ENCODE measurements at places on chromosomes 5 and 9.

DNA sequence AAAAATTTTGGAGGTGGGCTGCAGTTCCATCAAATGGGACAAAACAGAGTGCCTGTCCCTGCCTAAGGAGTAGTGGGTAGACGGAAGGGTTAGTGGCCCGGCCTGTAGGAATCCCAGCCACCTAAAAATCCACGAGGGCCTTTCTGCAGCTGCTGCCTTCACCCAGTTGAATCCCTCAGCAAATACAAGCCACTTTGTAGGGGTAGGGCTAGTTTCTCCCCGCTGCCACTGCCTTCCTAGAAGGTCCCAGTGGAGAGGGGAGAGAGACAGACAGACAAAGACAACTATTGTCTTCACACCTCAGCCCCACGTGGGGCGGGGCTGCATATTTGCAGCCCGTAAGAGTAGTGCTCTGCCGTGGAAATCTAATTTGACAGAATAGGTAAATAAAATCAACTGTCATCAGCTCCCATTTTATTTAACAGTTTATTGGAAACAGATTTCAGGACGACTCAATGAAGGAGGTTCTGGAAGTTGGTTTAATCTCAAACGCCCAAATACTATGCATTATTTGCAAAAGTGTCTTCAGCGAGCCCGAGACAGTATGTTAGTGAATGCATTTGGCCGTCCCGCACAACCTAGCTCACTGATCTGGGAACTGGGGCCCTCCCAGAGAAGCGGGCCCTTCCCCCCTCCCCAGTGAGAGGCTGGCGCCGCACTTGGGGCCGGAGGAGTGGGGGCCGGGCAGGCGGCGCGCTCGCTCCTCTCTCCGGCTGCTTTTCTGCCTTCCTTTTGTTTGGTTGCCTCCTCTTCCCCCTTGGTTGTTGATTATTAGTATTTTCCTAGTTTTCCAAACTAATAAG, 67.6 kb upstream of the TBCA start:
- DNase-seq = no peak

DNA sequence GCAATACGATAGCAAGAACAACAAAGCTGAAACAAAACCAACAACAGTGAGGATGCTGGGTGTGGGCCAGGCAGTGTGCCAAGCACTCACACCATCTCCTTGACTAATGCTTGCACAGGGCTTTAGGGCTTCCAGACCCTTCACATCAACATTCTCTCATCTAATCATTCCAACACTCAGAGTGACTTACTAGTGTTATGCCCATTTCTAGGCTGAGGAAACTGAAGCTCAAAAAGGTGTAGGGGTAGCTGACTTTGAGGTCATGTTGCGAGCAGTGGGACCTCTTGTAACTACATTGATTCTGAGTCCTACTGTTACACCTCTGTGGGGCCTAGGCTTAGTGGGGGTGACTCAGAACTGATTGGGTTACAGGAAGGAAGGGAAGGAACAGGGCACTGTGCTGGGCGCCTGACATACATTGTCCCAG, 9.7 kb downstream of the ANGPTL2 start:
- no peak for DNase-seq

GRCh38 chr9:112198646-112199045, 23.5 kb upstream of the SUSD1 start:
- no peak for DNase-seq

DNA sequence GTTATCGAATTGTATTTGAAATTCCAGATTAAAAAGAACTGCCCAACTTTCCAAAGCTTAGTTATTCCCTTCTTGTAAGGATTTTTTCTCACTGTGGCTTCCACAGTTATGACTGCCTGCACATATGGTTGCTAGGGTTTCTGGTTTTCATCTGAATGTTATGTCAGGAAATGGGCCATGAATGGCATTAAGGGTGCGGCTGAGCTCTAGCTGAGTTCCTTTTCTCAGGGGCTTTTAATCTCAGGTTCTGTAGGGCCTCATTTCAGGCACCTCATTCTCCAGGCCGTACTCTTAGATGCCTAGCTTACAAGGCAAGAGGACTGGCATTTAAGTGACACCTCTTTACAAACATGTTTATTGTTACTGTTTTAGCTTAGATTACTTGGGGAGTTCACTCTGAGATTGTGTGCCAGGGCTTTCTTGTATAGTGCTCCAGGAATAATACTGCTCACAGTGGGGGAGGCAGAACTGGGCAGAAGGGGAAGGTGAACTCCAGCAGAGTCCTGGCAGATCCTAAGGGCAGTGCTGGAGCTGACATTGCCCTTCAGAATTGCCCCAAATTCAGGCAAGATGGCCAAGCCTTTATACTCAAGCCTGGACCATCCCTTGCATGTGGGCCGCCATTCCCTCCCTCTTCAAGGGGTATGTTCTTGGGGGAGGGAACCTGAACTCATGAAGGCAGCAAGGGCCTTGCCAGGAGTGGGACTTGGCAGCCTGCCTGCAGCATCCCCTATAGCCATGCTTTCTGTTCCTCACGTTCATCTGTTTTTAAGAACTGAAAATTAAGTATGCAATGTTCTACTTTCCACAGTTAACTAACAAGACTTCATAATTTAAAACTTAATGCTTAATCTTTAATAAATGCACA, 111.5 kb downstream of the KDM4C start:
- no peak for DNase-seq

DNA sequence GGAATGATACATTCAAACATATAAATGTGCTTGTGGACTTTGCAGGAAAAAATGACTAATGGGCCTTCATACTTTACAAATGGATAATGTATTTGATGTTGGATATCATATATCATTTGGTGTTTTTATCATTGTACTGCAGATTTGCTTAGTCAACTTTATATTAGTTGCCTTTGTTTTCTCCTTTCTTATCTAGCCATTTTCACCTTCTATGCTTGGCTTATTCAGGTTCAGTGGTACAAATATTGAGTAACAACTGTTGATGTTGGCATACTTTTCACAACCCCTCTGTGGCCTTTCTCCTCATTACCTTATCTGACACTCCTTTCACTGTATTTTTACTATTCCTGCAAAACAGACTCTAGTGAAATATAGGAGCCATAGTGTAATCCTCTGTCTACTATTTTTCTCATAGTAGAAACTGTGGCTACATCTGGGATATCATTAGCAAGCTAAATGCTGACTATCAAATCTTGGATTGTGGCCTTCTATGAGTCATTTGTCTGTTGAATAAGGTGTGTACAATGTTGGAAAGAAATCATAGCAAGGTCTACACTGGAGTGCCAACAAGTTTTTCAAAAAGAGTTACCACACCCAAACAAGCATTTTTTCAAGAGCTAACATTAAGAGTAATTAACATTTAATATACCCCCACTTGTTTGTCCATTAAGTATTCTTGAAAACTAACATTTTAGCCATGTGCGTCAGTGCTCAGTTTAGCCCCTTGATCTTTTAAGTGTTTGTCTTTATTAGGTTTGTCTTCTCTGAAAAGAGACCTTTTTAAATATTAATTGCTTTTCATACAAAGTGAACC, 330.1 kb downstream of the ADGRV1 start:
- DNase-seq = no peak

GRCh38 chr9:127112056-127112455, 10.4 kb downstream of the ANGPTL2 start:
- DNase-seq = no peak

GRCh38 chr5:90014420-90014819, 395.1 kb downstream of the CETN3 start:
- DNase-seq = no peak

DNA sequence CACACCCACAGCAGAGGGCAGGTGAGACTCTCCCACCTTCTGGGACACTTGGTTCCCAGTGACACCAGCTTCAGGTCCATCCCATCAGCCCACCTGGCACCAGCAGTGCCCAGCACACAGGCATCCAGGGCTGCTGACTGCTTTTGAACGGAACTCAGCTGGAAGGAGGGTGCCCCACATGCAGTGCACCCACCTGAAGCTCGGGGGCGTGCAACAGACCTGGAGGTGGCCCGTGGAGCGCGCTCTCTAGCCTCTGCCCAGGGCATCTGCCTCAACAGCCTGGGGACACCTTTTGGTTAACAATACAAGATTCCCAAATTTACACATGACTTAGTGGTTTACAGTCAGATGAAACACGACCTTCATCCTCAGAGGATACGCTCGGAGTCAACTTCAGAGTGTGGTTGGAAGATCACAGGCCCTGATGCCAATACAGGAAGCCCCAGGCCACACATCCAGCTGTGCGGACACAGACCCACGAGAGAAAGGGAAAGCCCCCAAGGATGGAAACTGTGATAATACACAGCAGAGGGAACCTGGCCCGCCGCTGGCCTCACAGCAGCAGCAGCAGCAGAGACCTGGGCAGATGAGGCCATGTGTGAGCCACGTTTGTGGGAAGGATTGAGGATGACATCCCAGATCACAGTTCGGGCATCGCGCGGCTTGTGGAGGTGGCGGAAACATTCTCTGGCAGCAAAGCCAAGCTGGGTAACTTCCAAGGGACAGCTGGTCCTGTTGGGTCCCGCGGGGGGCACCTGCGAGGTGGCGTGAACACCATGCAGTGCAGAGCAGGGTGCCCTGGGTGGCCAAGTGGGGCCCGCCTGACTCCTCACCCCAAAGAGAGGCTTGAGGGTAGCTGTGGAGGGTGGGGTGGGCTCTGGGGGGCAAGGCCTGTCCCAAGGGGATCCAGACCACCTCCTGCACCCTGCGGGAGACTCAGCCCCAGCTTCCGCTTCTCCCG, 64.0 kb downstream of the SECISBP2 start:
- no peak for DNase-seq

GRCh38 chr5:116361171-116361967, 213.3 kb downstream of the SEMA6A start:
- no peak for DNase-seq

- DNase-seq = peak; percentile 53
Observed at GRCh38 chr5:68433923-68434879, 218.6 kb downstream of the PIK3R1 start.

DNA sequence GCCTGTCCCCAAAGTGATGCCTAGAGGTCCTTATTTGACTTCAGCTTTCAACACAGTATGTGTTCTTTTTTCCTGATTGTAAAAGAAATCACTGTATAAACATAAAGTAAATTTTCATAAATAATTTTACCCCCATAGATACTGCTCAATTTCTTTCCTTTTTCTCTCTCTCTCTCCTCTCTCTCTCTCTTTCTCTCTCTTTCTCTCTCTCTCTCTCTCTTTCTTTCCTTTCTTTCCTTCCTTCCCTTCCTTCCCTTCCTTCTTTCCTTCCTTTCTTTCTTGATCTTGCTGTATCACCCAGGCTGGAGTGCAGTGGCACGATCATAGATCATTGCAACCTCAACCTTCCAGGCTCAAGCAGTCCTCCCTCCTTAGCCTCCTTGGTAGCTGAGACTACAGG, 64.8 kb downstream of the PDZD2 start:
- no peak for DNase-seq

GRCh38 chr5:124034963-124035362, 523.0 kb downstream of the CSNK1G3 start:
- DNase-seq = no peak

GRCh38 chr9:89473762-89474469, 24.0 kb downstream of the SEMA4D start:
- DNase-seq = peak; percentile 67

GRCh38 chr5:33526755-33527154, 86.0 kb downstream of the TARS1 start:
- DNase-seq = no peak

- no peak for DNase-seq
Observed at GRCh38 chr9:129362287-129363000, 184.4 kb upstream of the IER5L start.

GRCh38 chr9:12784461-12785259, 9.8 kb downstream of the LURAP1L start:
- peak; percentile 51 for DNase-seq

- no peak for DNase-seq
Observed at GRCh38 chr5:14928661-14929060, 57.1 kb upstream of the ANKH start.

DNA sequence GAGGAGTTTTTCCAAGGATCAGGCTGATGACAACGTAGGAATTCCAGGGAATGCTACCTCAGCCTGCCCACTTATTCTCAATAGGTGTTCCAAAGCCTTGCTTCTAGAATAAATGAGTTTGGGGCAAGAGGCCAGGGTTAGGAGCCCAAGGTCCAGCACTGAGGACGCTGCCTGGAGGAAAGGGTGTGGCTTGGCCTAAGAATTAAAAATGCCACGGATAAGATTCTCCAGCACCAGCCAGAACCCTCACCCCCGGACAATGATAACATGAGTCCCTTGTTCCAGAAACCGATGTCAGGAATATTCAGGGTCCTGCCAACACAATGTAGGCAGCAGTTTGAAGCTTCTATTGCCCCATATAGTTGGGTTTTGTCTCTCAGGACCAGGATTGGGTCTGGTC, 7.6 kb downstream of the SPRY4 start:
- no peak for DNase-seq

DNA sequence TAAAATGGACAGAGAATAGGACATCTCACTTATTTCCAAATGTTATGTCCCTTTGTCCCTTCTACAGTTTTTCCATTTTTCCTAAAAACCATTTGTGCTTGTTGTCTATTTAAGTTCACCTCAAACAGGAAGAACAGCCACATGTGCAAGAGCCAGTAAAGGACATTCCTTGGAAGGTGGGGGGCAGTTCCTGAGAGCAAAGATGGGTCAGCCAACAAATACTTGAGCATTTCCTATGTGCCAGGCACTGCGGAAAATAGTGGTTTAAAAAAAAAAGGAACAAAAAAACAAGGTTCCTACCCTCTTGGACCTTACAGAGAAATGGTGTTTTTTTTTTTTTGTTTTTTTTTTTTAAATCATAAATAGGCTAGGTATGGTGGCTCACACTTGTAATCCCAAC, 26.8 kb downstream of the ANP32B start:
- no peak for DNase-seq

DNA sequence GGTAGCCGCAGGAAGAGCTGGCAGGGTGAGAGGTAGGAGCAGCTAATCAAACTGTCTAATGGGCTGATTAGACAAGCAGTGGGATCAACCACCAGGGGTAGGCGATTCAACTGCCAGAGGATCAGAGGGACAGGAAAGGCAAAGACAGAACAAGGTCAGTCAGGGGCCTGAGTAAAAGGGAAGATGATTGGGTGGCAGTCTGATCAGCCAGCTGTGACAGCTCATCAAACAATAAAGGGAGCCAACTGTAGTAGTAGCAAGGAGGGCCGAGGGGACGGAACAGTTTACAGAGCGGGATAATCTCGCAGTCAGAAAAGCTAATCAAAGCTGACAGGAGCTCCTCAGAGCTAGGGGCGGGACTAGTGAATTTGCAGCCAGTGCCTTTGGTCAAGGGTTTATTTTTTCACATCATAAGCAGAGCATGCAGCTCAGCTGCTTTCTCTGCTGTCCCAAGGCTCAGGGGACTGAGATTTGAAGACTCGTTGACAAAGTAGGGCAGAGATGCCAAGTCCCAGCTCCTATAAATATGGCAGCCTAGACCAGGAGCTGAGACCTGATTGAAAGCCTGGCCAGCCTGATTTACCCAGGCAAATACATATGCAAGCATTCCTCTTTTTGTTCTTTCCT, 418.2 kb downstream of the GABRG2 start:
- DNase-seq = no peak

- no peak for DNase-seq
Observed at GRCh38 chr9:105881021-105881420, 186.7 kb downstream of the TMEM38B start.

- DNase-seq = no peak
Observed at GRCh38 chr5:148716716-148717115, 62.4 kb upstream of the HTR4 start.
